ENCODE measurements at places on chromosomes 12 and 14. TPM values are rescaled to one million over a fixed set of nuclear protein-coding genes. Genes with fewer than 3 reads are reported as not detected.

DNA sequence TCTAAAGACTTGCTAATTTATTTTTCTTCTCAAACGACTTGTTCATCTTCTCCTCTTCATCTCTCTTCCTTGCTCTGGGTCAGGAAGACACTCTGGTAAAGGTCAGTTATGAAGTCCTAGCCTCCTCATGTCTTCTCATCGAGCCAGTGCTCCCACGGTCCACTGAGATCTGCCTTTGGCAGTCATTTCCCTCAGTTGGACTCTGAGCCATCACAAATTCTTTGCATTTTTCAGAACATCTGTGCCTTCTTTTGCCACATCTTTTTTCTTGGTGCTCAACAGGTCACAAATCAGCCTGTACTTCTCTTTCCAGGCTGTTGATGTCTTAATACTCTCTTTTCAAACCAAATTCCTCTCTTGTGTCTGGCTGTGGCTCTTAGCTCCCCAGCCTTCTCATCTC lies 49.7 kb downstream of the IGF1 start:
- no peak for DNase-seq

Gene RHEBL1
- total RNA-seq: 0.67 TPM

Gene SLC25A21
- 1.0 TPM for total RNA-seq

DNA sequence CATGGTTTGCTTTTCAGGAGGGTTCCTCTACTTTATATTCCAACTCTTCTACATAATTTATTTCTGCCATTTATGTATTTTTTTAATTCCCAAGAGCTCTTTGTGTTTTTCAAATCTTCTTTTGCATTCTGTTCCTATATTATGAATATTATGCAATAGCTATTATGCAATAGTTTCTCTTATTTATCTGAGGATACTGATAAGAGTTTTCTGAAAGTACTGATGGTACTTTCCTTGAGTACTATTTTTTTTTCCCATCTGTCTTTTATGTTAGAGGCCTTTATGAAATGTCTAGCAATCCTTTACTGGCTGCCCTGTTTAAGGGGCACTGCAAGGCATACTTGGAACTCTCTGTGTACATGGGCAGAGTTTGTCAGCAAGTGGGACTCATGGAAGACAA lies 93.4 kb downstream of the SLC41A2 start:
- DNase-seq: no peak

DNA sequence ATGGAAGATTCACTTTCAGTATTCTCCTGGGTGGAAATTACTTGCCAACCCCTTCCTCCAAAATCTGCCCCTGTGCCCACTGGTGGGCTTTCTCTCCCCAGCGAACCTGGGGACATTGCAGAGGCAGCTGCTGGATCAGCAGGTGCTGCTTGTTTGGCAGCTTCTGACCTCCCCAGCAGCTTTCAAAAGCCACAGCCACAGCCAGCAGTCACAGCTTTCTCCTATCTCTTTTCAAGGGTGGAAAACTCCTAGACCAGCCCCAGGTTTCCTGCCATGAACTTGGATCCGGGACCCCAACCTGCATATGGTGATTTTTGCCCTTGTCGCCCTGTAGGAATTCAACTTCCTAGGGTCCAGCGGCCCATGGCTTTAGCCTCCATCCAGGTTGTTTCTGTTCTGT lies 330.8 kb downstream of the ADAMTS20 start:
- DNase-seq: no peak

DNA sequence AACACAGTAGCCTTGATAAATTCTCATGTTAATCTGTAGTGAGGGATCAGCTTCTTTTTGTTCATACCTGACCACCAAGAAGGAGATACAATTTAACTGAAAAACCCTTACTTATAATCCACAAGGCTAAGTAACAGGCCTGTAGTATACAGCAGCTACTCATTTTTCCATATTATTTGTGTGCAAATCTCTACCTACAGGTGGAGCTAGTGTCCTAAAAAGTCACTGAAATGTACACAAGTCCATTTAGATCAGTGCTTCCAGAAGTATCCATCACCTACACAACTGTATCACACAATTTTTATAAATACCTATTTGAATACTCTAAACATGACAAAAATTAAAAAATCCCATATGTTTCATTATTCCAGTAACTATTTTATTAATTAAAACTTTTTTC lies 173.2 kb downstream of the SLC35F4 start:
- DNase-seq: no peak

Gene CATSPERB
- total RNA-seq: not detected

DNA sequence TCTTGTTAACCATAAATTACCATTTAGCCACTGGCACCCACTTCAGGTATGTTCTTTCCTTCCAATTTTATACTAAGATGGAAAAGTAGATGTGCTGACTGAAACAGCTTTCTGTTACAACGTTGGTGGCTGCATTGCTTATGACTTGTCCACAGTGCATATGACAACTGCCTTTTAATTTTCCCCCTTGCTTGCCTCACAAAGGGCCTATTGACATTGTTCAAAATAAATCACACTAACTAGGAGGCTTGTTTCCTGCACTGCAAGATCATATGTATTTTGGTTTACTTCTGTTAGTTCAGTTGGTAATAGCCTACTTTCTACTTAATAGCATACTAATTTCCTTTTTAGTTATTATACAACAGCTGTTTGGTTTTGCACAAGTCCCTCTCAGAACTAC lies 55.4 kb downstream of the SCAF11 start:
- no peak for DNase-seq

Gene USP44
- 1.7 TPM for total RNA-seq
